ENCODE measurements at places on chromosomes 6 and 20. TPM values are rescaled to one million over a fixed set of nuclear protein-coding genes. Genes with fewer than 3 reads are reported as not detected.

The FRK gene
- 0.02 TPM for total RNA-seq

The POPDC3 gene
- total RNA-seq: not detected

The RAD21L1 gene
- total RNA-seq: 0.25 TPM

The ZKSCAN4 gene
- total RNA-seq: 5.1 TPM

The GPR63 gene
- 1.3 TPM for total RNA-seq

GRCh38 chr6:52834481-52834880 lies 6.1 kb downstream of the GSTA5 start:
- no peak for DNase-seq

DNA sequence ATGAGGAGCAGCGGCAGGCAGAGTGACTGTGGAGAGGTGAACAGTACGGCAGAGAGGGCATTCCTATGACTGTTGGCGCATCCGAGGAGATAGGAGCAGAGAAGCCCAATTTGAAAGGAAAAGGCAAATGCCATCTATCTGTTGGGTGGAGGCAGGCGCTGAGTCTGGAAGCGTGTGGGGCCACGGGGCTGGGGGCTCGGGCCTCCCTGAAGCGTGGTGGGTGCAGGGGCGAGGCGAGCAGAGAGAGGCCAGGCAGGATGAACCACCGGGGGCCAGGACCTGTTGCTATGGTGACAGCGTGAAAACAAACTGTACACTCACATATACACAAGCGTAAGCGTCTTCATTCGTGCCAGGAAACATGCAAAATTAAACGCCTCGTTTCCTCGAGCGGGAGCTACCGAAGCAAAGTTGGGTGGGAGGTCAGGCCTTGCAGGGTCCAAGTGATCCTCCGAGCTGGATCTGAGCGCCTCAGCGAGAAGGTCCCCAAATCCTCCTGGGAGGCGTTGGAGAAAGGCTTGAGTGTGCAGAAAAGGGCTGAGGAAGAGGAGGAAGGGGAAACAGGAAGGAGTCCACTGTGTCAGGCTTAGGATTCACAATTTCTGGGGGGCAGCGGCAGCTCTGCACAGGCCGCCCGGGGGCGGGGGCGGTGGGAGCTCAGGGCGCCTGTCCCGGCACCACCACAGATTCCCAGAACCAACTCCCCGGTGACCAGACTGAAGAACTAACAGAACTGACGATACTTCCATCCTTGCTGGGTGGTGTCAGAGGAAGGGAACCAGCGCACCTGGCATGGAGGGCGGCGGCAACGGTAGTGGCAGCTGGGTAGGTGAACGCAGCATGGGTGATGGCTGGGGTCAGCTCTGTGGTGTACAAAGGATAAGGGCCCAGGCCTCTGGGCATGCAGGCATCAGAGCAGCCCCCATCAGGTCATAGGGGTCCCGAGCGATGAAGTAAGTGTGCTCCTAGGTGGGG lies 68.2 kb downstream of the KHDC1L start:
- DNase-seq: no peak

GRCh38 chr6:115819506-115819905 lies 241.2 kb downstream of the FRK start:
- DNase-seq: no peak

DNA sequence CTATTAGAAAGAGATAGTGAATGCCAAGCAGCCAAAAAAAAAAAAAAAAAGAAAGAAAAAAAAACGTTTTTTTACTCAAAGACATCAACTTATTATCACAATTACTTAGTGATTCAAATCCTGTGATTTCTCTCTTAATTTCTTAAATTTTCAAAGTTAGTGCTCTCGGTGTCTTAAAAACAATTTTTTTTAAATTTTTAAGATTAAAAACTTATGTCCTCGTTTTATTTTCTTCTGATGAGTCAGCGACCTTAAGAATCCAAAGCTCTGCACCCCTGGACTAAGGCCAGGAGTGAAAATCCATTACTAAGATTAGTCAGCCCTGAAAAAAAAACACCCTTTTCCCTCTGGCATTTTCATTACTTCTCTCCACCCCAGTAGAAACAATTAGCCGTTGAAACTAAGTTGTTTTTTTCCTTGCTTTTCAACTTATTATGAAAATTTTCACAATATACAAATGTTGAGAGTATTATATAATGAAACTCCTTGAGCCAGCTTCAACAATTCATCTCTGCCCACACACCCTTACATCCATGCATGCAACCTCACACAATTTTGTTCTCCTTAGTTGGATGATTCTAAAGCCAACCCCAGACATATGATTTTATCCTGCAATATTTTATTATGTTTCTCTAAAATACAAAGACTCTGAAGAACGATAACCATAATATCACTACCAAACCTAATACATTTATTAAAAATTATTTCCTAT lies 85.6 kb upstream of the CARMIL1 start:
- DNase-seq: no peak

GRCh38 chr6:127879685-127880084 lies 21.2 kb downstream of the THEMIS start:
- DNase-seq: peak; percentile 56

GRCh38 chr20:33687370-33687915 lies 1.3 kb upstream of the E2F1 start:
- DNase-seq: no peak

DNA sequence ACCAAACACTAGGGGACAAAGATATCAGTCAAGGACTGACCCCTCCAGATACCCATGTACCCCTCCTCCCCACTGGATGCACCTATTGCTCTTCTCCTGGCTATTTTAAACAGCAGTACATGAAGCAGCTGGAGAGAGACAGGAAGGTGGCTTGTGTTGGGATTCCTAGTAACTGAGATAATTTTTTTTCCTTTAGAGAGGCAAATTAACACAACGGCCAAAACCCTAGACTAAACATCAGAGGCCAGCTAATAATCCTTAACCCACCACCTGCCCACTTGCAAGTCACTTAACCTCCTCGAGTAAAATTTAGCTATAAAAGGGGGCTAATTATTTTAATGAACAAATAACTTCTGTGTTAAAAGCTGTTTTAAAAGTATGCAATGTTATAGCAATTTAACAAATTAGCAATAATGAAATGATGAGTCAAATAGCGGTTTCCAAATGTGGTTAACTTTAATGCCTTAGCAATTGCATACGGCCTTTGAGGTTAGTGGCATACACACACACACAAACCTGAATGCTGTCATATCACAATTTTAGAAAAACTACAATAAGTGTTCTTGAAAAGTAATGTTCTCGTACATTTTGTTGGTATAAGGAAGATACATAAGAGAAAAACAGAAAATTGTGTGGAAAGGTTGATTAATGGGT lies 151.7 kb downstream of the FRK start:
- DNase-seq: no peak

DNA sequence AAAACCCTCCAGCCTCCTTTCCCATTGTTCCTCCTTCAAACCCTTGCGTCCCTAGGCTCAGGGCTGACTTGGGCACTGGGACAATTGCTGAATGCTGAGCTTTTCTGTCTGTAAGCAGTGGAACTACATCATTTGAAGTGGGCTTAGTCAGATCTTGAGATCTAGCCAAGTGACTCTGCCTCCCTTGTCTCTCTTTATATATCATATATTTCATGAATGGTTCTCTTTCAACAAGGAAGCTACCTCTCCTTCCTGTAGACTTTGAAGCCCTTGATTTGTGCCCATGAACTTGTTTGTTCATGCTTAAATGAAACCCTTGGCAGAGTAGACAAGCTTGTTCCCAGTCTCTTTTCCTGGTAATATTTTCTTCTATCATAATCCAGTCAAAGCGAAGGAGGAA lies 60.0 kb upstream of the KIF13A start:
- DNase-seq: no peak

DNA sequence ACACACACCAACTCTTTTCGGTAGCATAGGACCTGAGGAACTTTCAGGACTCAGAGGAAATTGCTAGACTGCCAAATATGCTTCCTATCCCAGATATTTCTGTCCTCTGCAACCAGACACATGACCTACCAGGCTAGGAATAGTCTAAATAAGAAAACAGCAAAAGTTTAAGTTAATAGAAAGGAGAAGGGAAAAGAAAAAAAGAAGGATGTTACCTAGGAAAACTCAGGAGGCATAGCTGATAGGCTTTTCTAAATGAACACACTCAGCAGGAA lies 74.6 kb downstream of the MAP3K5 start:
- DNase-seq: no peak

DNA sequence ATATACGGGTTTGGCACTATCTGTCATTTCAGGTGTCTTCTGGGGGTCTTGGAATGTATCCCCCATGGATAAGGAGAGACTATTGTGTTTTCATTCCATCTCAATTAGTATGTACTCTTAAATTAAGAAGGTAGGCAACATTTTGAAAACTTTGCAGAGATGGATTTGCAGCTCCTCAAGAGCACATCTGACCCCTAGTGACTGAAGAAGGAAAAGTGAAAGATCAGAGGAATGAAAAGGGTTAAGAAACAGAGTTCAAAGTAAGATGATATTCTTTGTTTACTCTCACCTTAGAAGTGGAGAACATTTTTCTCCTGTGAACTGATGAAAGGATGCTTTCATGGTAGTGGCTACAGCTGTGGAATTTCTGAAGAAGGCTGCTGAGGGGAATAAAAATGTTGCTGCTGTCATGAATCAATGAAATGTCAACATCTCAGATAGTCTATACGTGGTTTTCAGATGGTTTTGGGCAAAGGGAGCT lies 41.5 kb downstream of the SH3BGRL2 start:
- no peak for DNase-seq
